ENCODE measurements at places on chromosomes 13 and 19. TPM values are rescaled to one million over a fixed set of nuclear protein-coding genes. Genes with fewer than 3 reads are reported as not detected.

- DNase-seq: no peak
Observed at GRCh38 chr13:26658448-26659385, 101.2 kb downstream of the WASF3 start.

SEMA6B gene
- 2.3 TPM for polyA plus RNA-seq

RFX2 gene
- 7.9 TPM for polyA plus RNA-seq

GRCh38 chr13:33105387-33106005 is 89.3 kb downstream of the KL start:
- no peak for DNase-seq

GRCh38 chr19:16345457-16345856 is 20.8 kb downstream of the KLF2 start:
- no peak for DNase-seq

- peak; percentile 39 for DNase-seq
Observed at GRCh38 chr19:49413348-49413747, 9.9 kb downstream of the PTH2 start.

DNA sequence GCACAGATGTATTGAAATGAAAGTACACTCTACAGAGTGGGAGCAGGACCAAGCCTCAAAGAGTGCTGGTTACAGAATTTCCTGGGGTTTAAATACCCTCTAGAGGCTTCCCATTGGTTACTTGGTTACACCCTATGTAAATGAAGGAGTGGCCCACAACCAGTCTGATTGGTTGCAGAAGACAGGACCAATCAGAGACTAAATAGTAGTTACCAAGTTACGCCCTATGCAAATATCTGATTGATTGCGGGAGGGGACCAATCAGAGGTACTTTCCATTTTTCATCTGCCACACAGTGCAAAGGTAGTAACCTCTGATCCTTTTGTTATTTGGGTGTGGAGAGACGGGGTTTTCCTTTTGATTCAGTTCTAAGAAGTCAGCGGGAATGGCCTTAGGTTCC is 5.5 kb upstream of the ZFP82 start:
- no peak for DNase-seq

DNA sequence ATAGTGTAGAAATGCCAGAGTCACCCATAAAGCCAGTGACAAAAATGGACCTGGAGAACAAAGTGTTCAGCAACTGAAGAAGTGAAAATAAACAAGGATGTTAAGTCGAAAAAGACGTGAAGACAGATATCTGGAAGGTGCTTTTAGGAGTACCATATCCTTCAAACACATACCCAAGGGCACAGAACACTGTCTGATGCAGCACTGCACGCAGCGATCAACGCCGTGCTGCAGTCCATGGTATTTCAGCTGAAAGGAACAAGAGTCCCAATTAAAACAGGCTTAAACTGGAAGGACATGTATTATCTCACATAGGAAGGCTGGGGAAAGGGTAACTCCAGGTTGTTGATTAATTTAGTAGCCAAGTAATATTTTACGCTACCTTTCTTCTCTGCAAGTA is 108.2 kb downstream of the SGCG start:
- DNase-seq: no peak

RXFP2 gene
- 0.24 TPM for polyA plus RNA-seq

KLK4 gene
- not detected for polyA plus RNA-seq

- no peak for DNase-seq
Observed at GRCh38 chr19:51727349-51727880, 3.6 kb upstream of the HAS1 start.

GRCh38 chr13:23506807-23507291 is 63.4 kb upstream of the TNFRSF19 start:
- peak; percentile 30 for DNase-seq

All from right renal pelvis (tissue), 4 donors.